ENCODE measurements at places on chromosomes 12 and 14.

GRCh38 chr14:35079742-35080141 lies 33.7 kb downstream of the FAM177A1 start:
- no peak for DNase-seq

DNA sequence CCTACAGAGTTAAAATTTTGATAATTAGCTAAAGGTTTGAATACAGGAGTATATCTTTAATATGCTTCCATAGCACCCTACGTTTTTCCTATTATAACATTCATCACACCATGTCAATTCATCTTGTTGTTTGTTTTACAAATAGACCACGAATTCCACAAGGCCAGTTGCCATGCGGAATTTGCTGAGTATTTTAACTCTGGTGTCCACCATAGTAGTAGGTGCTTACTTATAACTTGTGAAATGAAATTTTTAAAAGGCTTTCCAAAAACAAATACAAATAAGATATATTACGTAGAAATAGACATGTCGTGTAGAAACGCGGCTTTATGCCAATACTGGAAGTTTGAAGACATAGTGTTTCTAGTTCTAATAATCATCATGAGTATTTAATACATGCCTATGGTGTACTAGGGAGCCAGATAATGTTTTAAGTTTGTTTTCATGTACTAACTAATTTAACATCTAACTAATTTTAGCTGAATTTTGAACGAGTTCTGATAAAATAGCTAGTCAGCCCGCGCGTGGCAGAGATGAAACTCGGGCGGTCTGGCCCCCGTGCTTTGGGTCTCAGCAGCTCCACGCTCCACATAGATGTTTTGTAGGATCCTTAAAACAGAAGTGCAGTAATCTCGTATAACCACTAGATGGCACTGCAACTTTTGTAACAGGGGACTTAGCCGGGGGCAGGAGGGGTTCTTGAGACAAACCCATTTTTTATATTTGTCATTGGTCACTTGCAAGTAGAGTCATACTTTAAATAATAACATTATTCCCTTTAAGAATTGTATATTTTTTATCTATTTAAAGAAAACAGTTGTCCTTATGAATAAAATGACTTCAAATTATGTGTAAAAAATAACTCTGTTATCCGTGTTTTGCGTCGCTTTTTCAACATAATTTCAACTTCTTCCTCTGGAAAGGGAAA lies 10.2 kb downstream of the CD69 start:
- no peak for DNase-seq

DNA sequence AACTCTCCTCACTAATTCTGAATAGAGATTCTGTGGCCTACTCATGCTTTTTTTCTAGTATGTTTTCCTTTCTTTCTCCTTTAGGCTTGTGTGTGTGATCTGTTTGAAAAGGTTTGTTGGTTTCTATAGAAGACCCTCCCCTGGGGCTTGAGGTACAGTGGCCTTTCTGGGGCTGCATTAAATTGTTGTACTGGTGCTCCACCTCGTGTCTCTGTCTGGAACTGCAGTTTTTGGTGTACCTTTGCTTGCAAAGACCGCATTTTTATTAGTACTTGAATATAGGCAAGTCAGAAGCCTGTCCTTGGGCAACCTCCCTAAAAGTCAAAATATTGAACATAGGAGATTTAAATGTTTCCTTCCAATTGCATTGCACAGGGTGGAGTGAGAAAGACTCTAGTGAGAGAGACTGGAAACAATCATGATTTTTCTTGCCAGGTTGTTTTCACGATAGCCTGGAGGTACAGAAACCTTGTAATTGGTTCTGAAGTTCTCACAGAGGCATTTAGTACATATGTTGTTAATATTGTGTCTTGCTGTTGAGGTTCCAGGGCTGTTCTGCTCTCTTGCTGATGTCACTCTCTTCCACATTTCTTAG lies 39.0 kb downstream of the SLCO1B1 start:
- no peak for DNase-seq

GRCh38 chr14:37745657-37746056 lies 150.2 kb downstream of the TTC6 start:
- DNase-seq, result no peak

- no peak for DNase-seq
These were observed 11.8 kb upstream of the ENDOU start for GRCh38 chr12:47736877-47737676.

GRCh38 chr12:110373025-110373424 lies 30.5 kb downstream of the ANAPC7 start:
- no peak for DNase-seq

GRCh38 chr12:118964988-118965387 lies 16.4 kb upstream of the SRRM4 start:
- DNase-seq, result no peak

GRCh38 chr14:74608959-74609611 lies 3.0 kb downstream of the LTBP2 start:
- peak; percentile 83 for DNase-seq

DNA sequence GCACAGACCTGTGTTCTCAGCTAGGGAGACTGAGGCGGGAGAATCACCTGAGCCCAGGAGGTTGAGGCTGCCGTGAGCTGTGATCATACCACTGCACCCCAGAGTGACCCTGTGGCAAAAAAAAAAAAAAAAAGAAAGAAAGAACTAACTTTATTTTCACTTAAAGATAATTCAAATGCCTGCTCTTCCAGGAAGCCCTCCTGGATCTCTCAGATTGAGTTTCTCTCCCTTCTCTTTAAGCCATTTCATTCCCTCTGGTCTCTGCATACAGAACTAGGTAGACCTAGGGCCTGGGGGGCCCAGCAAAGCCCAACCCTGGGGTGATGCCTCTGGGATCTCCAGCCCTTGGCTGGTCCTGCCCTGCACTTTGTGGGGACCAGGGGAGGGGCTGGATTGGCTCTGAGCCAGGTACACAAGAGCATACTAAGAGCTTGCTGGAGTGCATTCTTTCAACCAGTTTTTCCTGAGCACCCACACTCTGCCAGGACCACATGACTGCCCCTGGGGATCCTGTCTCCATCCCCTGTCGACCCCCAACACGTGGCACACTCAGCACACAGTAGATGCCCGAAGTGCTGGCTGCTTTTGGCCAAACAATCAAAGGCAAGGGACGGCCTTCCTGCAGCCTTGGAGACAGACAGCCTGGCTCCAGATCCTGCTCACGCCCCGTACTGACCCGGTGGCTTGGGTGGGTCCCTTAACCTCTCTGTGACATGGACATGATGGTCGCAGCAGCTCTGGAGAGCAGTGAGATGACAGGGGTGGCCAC lies 52.7 kb downstream of the CYP46A1 start:
- DNase-seq, result no peak

DNA sequence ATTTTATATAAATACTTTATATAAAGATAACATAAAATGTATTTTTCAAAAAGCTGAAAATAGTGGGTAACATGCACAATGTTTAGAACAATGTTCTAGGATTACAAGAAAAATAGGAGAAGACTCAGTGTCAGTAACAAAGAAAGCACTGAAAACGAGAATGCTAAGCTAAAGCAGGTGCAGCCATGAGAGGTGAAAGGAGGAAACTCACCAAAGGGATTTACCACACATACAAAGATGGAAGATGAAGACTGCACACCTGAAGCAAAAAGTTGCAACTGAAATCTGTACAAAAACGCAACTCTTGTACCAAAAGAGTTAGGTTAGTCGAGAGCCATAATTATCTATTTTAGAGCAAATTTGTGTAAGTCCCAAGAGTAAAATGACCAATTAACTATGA lies 1176.1 kb downstream of the LRFN5 start:
- no peak for DNase-seq

- DNase-seq, result no peak
These were observed 67.3 kb upstream of the USP15 start for GRCh38 chr12:62192903-62193250.

DNA sequence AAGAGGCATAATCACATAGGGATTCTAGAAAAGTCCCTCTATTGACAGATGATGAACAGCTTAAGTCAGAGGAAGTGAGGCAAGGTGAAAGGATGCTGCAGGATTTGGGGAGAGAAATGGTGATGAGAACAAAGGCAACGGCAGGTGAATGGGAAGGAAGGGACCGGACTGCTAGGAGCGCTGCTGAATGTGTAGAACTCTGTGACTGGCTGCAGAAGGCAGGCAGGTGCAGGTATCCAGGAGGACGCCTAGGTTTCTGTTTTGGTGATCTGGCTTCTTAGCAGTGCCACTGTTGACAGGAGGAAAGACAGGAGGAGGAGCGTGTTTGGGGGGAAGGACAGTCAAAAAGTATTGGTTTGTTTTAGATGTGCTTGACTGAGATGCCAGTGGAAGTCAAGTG lies 58.4 kb upstream of the TTC7B start:
- no peak for DNase-seq

- no peak for DNase-seq
These were observed 1274.8 kb downstream of the FSCB start for GRCh38 chr14:43232261-43232660.

- no peak for DNase-seq
These were observed 157.6 kb downstream of the PRKCH start for GRCh38 chr14:61478971-61479473.

- DNase-seq, result no peak
These were observed 6.6 kb upstream of the PLEK2 start for GRCh38 chr14:67418401-67419191.

DNA sequence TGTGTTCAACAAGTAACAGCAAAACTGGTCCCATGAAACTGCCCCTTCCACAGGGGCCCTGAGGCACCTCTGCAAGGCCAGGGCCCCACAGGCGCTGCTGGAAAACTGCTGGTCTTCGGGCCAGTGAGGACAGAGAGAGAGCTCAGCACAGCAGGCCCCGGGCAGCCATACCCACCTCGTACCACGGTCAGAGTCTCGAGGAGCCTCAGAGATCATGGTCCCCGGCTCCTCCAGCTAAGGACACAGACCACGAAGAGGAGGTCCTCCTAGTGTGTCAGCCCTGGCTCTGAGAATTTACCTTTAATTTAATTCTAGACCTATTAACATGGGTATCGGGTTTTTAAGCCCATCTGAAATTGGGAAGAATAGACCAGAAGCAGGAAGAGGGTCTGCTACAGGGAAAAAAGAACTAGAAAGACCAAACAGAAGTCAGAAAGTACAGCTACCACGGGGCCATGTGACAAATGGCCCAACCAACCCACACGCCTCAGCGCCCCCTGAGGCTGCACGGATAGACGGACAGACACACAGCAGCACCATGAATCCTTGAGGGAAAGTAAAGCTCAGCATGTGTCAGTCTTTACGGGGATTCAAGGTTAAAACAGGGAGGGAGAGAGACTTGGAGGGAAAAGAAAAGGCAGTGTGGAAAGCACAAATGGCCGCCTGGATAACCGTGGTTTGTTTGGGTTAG lies 22.9 kb downstream of the ANKRD9 start:
- DNase-seq, result no peak

DNA sequence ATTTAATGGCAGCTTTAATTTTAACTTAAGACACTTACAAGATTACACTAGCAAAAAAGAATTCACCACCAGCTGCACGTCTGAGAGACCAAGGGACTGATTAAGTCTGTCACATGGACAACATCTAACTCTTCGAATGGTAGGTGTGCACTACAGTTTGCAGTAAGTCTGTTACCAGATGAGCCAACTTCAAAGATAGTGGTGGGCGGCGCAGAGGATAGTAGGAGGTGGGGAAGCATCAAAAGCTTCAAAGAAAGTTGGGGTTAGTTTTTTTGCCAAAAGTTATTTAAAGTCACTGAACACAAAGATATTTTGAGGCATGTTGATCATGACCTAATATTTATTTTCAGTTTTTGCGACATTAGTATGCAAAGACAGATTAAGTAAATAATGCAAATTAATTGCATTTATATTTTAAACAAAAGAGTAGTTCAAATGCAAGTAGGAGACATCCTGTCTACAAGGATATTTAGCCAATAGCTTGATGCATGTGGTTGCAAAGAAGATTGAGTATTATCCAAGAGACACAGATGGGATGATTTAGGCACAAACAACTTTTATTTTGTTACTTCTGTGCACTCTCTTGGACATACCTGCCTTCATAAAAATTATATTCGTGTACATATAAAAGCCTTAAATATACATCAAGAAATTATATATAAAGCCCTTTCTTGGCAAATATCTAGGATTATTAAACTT lies 327.7 kb downstream of the BMP4 start:
- DNase-seq, result no peak

DNA sequence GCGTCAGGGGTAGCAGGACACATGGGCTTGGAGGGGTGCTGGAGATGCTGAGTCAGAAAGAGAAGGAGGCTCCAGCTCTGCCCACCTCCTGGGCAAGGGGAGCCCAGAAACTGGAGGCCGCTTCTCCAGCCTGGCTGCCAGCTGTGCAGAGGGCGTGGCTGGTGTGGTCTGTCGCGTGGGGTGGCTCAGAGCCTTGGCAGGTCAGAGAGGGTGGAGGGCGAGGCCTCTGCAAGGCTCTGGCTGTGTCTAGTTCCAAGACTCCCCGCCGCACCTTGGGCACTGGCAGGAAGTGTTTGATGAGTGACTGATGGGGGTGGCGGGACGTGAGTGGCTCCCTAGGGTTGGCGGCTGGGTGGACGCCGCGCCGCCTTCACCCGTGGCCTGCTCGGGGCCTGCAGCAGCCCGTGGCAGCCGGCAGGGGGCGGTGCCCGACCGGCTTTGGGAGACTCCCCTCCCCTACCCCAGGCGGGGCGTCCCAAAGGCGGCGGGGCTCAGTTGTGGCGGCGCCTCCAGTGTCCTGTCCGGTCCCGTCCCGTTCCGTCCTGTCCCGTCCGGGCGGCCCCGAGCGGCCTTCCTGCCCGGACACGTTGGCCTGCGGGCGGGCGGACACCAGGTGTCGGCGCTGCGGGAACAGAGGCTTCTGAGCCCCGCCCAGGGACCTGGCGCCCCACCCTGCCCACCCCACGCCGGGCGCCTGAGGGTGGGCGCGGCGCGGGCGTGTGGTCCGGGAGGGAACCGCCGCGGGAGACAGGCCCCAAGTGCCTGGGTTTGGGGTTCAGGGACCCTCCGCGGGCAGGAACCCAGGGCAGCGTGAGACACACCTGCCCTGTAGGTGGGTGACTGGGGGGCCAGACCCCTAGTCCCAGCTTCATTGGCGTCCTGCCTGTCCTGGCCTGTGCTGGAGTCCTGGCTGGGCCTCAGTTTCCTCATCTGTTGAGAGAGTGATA lies 39.7 kb downstream of the KRT80 start:
- DNase-seq, result peak; percentile 15

DNA sequence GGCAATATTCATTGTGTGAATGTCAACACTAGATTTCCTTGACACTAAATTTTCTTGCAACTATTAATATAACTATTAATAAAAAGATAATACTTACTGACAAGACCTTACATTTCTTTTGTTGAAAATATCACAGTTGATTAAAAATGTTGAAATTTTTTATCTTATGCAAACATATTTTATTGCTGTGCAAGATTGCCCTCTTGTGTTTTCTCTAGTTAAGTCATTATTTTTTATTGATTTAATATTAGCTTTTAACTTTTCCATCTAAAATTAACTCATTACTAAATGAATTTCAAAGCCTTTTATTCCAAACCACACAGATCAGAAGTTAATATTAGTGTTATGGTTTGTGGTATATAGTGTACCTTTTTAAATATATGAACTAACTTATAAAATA lies 11.7 kb upstream of the NAA30 start:
- DNase-seq, result no peak

- no peak for DNase-seq
These were observed 190.2 kb downstream of the KIF26A start for GRCh38 chr14:104328607-104329006.

- no peak for DNase-seq
These were observed 72.2 kb downstream of the DENND5B start for GRCh38 chr12:31518680-31519227.

Data from bone marrow (tissue), 2 donors.